ENCODE measurements at places on chromosomes 16 and 17.
A peak's percentile ranks its signal among the peaks of the same experiment; 100 is the strongest.

- peak; percentile 84 for DNase-seq
Measured at GRCh38 chr16:12067714-12068401, 91.3 kb downstream of the SNX29 start.

DNA sequence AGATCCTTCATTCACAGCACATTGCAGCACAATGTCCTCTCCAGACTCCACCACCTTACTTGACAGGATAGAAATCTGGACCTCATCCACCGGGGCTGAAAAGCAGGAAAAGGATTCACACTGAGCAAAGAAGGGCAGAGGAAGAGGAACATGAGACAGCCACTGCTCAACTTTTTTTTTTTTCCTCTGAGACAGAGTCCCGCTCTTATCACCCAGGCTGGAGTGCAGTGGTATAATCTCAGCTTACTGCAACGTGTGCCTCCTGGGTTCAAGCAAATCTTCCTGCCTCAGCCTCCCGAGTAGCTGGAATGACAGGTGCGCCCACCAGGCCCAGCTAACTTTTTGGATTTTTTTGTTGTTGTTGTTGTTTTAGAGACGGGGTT, 34.4 kb downstream of the PECAM1 start:
- no peak for DNase-seq

GRCh38 chr17:49880291-49881053, 32.6 kb upstream of the TAC4 start:
- peak; percentile 96 for DNase-seq

GRCh38 chr17:72169823-72170222, 49.0 kb downstream of the SOX9 start:
- DNase-seq, result no peak

GRCh38 chr17:38687286-38687685, 12.5 kb upstream of the EPOP start:
- peak; percentile 63 for DNase-seq

DNA sequence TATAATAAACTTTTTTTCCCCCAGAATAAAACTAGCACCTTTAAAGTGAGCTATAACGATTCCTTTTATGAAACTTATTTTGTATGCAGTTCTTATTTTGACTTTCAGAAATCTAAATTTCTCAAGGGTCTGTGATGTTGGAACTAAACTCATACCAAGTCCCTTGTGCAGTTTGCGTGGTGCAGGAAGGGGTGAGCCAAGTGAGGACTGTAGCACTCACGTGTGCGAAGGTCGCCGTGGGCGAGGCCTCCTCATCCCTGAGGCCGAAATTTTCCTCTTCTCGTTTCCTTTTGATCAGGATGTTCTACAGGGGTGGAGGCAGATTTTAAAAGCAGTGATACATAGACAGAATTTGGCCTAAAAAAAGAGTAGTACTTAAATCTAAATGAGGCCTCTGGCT, 73.7 kb downstream of the RPTOR start:
- no peak for DNase-seq

- DNase-seq, result no peak
Measured at GRCh38 chr16:65136681-65137080, 14.8 kb upstream of the CDH11 start.

GRCh38 chr17:37273409-37274051, 102.3 kb upstream of the C17orf78 start:
- no peak for DNase-seq

- no peak for DNase-seq
Measured at GRCh38 chr17:80182845-80183223, 13.0 kb downstream of the CARD14 start.

DNA sequence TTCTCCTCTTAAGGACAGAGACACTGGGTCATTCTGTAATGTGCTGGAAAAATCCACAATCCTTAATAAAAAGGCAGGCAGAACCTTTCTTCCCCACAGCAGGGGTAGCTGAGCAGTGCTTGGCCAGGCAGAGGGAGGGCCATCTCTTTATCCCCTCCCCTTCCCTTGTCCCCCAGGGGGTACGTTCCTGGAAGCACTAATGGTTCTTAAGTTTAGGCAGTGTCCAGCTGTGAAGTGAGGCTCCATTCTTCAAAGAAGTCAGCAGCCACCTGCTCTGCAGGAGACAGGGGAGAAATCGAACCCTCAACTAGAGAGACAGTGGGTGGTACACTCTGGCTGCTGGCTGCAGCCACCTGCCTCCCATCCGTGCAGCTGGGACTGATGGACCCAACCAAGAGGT, 533.9 kb upstream of the CDH11 start:
- no peak for DNase-seq

- DNase-seq, result no peak
Measured at GRCh38 chr16:3868556-3868955, 12.0 kb downstream of the CREBBP start.

DNA sequence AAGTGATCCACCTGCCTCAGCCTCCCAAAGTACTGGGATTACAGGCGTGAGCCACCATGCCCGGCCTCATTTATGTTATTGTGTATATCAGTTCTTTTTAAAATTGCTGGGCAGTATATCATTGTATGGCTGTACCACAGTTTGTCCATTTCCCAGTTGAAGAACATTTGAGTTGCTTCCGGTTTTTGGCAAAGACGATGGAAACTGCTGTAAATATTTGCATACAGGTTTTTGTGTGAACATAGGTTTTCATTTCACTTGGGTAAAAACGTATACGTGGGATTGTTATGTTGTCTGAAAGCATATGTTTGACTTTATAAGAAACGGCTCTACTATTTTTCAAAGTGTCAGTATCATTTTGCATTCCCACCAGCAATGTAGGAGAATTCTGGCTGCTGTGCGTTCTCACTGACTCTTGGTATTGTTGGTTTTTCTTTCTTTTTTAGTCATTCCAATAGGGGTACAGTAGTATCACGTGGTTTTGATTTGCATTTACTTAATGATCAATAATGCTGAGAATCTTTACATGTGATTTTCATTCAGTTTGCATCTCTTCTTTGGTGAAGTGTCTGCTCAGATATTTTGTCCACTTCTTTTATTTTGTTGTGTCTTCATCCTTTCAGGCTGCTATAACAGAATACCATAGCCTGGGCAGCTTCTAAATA, 63.2 kb upstream of the GOT2 start:
- no peak for DNase-seq

GRCh38 chr17:67289181-67289876, 44.3 kb upstream of the HELZ start:
- peak; percentile 70 for DNase-seq

DNA sequence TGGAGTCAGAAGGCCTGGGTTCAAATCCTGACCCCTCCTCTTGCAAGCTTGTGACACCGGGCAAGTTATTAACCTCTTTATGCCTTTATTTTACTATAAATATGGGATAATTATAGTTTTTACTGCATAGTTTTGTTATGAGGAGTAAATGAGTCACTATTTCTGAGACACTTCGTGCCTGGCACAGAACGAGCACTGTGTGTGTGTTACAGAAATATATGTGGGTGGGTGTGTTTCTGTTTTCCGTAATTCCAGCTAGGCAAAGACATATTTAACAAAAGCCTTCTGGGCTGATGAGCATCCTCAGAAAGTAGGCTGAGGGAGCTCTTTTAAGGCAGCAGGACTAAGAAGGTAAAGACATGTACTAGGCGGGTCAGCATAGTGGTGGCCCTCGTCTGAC, 417.9 kb downstream of the MAF start:
- no peak for DNase-seq

GRCh38 chr17:81053041-81053970, 18.4 kb downstream of the BAIAP2 start:
- no peak for DNase-seq

GRCh38 chr16:27198451-27199234, 4.7 kb upstream of the KDM8 start:
- no peak for DNase-seq

DNA sequence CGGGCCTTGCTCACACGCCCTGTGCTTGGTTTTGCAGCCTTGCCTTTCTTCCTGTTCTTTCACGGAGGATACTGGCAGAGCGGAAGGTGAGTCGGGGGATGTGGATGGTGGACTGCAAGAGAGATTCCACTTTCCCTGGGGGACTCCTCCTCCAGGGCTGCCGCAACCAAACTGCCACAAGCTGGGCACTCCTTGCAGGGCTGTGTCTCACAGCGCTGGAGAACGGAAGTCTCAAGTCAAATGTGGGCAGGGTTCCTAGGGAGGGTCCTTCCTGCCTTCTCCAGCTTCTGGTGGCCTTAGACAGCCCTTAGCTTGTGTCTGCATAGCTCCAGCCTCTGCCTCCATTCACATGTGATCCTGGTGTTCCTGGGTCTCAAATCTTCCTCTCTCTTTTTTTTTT, 11.4 kb upstream of the BIRC5 start:
- DNase-seq, result no peak

DNA sequence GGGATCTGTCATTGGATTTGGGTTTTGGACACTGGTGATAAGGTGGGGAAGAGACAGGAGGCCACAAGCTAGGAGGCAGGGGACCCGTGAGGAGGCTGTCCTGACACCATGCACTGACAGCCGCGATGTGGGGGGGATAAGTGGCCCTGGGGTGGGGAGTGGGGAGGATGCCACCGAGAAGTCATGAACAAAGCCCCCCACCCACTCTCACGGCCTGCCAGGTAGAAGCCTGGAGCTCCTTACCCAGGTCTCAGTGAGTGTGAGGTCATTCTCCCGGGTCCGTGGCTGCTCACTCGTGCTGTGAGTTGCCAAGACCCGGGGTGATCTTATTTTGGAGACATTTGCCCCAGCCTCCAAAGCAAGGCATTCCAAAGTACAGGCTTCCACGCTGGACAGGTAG, 165.9 kb upstream of the TNRC6C start:
- DNase-seq, result no peak

- DNase-seq, result no peak
Measured at GRCh38 chr16:88651276-88651988, 579 bp upstream of the CYBA start.

DNA sequence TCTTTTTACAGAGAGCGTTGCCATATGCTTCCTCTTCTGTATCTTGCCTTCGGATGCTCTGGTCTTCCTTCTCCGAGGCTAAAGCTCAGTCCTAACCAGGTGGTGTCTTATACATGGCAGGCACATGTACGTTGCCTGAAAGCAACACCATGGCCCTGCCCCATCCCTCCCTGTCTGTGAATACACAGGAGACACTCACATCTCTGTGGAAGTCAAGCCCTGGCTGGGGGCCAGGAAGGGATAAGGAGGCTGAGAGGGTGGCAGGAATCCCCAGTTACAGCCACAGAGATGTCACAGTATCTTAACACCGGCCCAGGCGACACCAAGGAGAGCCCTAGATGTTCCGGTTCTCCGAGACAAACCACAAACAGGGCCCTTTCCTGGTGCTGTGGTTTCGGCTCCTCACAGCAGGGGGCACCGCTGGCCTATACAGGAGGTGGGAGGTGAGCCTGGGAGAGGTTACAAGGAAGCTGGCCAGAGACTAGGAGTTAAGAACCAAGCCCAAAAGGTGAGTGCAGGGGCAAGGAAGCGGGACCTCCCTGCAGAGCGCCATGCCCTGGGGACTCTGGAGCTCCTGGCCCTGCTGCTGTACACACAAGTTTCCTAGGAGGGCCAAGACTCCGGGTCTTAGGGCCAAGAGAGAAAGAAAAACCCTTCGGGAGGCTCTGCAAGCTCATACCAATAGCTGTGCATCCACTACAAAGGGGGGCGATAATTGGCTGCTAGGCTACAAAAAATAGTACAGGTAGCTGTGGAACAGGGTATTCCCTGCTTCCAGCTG, 41.7 kb downstream of the SRL start:
- peak; percentile 77 for DNase-seq

DNA sequence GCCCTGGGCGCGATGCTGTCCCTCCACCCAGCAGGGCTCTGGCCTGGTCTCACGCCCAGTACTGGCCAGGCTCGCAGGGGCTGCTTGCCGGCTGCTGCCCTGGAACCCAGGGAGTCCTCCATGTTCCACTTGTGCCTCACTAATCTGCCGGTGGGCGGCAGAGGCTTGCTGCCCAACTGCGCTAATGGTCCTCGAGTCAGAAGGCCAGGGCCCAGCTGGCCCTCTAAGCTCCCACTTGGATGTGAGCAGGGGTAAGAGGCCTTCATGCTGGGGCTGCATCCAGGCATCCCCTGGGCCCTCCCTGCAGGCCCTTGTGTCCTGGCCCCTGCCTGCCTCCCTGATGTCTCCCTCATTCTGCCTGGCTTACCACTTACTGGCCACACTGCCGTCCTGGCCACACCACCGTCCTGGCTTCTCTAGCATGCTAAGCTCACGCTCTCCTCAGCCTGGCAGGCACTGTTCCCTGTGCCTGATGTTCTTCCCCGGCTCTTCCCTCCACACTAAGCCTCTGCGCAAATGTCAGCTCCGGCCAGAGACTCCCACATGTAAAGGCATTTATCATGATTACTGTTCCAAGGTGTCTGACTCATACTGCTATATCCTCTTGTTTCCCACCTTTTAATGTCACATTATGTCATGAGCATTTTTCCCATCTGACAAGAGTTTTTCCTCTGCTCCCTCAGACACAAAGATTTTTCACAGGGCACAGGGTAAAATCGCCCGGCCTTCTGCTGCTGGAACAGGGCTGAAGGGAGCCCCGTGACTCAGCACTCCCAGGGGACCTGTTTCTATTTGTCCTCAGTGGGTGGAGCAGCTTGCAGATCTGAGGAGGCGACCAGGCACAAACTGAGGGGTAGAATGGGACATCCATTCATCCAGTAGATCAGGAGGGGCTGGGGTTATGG, 15.9 kb downstream of the B9D1 start:
- DNase-seq, result peak; percentile 84

DNA sequence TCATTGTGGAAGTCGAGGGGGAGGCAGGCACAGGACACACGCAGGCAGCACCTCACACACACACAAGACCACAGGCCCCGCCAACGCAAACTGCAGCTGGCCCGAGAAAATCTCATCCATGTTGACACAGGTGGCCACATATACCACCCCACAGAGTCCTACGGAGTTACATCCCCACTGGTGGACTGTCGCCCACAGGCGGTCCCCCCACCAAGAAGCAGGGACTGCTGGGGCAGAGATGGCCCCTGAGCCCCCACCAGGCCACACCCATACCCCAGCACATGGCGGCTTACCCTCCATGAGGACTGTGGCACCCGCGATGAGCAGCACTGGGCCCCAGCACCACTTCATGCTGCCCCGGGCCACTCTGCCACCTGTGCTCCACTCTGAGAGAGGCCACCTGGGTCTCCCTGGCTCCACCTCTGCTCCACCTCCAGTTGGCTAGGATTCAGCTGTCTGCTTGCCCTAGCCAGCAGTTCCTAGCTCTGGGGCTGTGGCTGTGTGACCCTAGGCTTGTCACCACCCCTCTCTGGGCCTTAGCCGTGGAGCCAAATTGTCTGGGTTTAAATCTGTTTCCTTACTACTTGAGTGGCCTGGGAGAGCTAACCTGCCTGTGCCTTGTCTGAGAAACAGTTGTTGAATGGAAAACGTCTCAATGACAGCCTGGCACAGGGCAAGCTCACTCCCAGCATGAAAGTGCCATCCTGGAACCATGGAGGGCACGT, at the start of gene PRSS53:
TSS of gene PRSS53 (minus strand) at position 485 of the 725 bp plus-strand sequence. CDS start at position 351, 134 bp downstream.
- DNase-seq, result no peak

DNA sequence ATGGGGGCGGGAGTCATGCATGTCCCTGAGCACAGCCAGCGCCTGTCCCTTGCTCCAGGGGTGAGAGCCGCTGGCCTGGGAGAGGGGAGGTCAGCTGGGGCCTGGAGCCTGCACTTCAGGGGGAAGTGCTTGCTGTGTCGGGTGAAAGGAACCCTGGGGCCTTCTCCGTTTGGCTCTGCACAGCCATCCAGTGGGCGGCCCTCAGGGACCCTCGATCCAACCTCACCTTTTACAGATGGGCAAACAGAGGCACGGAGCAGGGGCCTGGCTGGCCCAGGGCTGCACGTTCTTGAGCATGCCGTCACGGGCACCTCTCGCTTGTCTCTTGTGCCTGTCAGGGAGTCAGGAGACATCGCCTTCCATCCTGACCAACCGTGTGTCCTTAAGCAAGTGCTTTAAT, 1.8 kb downstream of the SNX20 start:
- DNase-seq, result no peak

- no peak for DNase-seq
Measured at GRCh38 chr16:89393738-89394406, 96.5 kb downstream of the ANKRD11 start.
